ENCODE measurements at places on chromosomes 3 and 15. TPM values are rescaled to one million over a fixed set of nuclear protein-coding genes. Genes with fewer than 3 reads are reported as not detected.

Gene PROS1
- total RNA-seq: 94.0 TPM

DNA sequence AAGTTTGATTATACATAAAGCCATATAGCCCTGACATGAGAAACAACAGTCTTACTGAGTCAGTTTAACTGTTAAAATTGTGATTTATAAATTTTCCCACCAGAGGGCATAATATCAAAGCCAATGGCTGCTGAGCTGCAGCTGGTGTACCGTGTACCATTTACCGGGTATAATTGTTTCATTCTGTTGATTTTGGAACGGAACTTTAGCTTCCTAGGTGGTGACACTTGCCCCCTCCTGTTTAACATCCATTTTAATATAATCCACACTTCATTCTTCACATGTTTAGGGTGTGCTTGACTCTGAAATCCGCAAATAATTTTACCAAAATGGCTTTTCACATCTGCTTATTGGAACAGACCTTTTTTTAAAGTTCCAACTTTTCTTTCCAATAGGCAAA lies 72.8 kb downstream of the SLC9A9 start:
- no peak for DNase-seq

Gene NDUFAF3
- total RNA-seq: 297 TPM

- DNase-seq: no peak
Observed at GRCh38 chr15:90097475-90097874, 4.8 kb downstream of the IDH2 start.

Gene COLQ
- 24.3 TPM for total RNA-seq

- DNase-seq: no peak
Observed at GRCh38 chr3:136955813-136956212, 2.0 kb upstream of the IL20RB start.

- DNase-seq: no peak
Observed at GRCh38 chr3:102142379-102143060, 292.3 kb upstream of the ZPLD1 start.

GRCh38 chr15:57138349-57138788 lies 219.9 kb downstream of the TCF12 start:
- no peak for DNase-seq

- peak; percentile 88 for DNase-seq
Observed at GRCh38 chr3:146160321-146160963, 542 bp downstream of the PLOD2 start.

- DNase-seq: no peak
Observed at GRCh38 chr15:39502611-39503195, 78.2 kb upstream of the THBS1 start.

Gene AGBL1
- total RNA-seq: not detected

- DNase-seq: no peak
Observed at GRCh38 chr15:74134387-74135027, 4.1 kb downstream of the ISLR2 start.

GRCh38 chr15:98375513-98376340 lies 272.6 kb upstream of the IGF1R start:
- DNase-seq: no peak

DNA sequence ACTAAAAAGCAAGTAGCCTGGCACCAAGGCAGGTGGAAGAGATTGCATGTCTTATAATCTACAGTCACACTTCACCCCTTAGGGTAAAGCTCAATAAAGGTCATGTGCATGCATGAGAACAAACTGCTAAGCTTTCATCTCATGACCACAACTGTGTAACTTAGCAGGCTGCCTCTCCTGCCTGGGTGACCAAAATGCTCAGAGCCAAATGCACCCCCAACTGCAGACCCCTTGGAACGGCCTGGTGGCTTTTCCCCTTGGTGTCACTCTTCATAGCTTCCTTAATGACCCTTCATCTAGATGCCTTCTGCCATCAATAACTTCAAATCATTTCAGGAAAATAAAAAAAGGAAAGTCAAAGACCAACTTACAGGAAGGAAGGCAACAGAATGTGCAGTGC lies 88.1 kb downstream of the ADAMTS17 start:
- no peak for DNase-seq

Gene MYRIP
- 4.2 TPM for total RNA-seq

DNA sequence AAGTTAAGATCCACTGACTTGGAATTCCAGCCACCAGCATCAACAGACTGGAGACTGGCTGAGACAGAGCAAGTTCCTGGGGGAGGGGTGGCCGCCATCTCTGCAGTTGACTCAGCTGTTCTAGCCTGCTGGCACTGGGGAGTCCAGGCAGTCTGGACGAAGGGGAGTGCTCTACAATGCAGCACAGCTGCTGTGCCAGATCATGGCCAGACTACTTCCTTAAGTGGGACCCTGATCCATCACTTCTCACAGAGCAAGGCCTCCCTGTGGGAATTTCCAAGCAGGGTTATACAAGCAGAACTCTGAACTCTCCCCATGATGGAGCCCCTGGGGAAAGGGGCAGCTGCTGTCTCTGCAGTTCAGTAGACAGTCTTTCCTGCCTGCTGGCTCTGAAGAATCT lies 35.2 kb downstream of the PYGO1 start:
- no peak for DNase-seq

GRCh38 chr3:29329986-29330890 lies 49.4 kb downstream of the RBMS3 start:
- no peak for DNase-seq

DNA sequence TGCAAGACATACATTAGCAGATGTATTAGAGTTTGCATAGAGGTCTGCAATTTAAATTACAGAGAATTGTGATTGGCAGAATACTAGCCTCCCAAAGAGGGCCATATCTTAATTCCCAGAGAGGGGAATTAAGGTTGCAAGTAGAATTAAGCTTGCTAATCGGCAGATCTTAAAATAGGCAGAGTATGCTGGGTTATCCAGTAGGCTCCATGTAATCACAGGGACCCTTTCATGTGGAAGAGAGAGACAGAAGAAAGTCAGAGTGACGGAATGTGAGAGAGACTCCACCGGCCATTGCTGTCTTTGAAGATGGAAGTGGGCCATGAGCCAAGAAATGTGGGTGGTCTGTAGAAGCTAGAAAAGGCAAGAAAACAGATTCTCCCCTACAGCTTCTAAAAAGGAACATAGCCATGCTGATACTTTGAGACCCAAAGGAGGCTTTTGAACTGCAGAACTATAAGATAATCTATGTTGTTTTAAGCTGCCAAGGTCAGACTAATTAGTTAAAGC lies 38.8 kb downstream of the IMPG2 start:
- DNase-seq: no peak

- DNase-seq: no peak
Observed at GRCh38 chr15:34161329-34161963, 48.5 kb downstream of the KATNBL1 start.

Gene CDCP1
- 0.48 TPM for total RNA-seq

Gene PTH1R
- 7.2 TPM for total RNA-seq
